ENCODE measurements at places on chromosomes 5 and 9. TPM values are rescaled to one million over a fixed set of nuclear protein-coding genes. Genes with fewer than 3 reads are reported as not detected.

GALNT12 gene
- 11.3 TPM for total RNA-seq

GRCh38 chr5:7869474-7870136 is 657 bp downstream of the MTRR start:
- no peak for DNase-seq
- peaks cover 5% of the 10 kb centered on the region for H3K36me3 ChIP-seq
- peak overlapping the region; percentile 99 for H3K4me3 ChIP-seq
- no peaks in the 10 kb centered on the region for H3K27me3 ChIP-seq
- peak overlapping the region; percentile 98 for H3K27ac ChIP-seq

THBS4 gene
- 0.21 TPM for total RNA-seq

GRCh38 chr5:127685662-127686061 is 17.5 kb upstream of the CCDC192 start:
- H3K36me3 ChIP-seq: no peaks in the 10 kb centered on the region
- no peaks in the 10 kb centered on the region for H3K4me1 ChIP-seq
- no peaks in the 10 kb centered on the region for H3K27me3 ChIP-seq
- H3K27ac ChIP-seq: no peak overlapping the region
- no peak for DNase-seq

DNA sequence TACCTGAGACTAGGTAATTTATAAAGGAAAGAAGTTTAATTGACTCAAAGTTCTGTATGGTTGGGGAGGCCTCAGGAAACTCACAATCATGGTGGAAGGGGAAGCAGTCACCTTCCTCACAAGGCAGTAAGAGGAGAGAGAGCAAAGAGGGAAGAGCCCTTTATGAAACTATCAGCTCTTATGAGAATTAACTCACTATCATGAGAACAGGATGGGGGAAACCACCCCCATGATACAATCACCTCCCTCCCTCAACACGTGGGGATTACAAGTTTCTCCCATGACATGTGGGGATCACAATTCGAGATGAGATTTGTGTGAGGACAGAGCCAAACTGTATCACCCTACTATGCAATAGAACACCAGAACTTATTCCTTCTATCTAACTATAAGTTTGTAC is 27.9 kb downstream of the CD274 start:
- H3K4me3 ChIP-seq: no peak overlapping the region
- no peak overlapping the region for H3K27ac ChIP-seq
- no peaks in the 10 kb centered on the region for H3K27me3 ChIP-seq
- no peaks in the 10 kb centered on the region for H3K4me1 ChIP-seq

TAS2R1 gene
- not detected for total RNA-seq

IL4 gene
- total RNA-seq: not detected

WNT8A gene
- total RNA-seq: not detected

GRCh38 chr9:136211006-136211405 is 6.1 kb upstream of the LHX3 start:
- no peak overlapping the region for H3K27ac ChIP-seq
- no peak overlapping the region for H3K4me3 ChIP-seq
- peaks cover 1% of the 10 kb centered on the region for H3K4me1 ChIP-seq
- DNase-seq: no peak
- no peaks in the 10 kb centered on the region for H3K27me3 ChIP-seq
- H3K36me3 ChIP-seq: peaks cover 6% of the 10 kb centered on the region

DNA sequence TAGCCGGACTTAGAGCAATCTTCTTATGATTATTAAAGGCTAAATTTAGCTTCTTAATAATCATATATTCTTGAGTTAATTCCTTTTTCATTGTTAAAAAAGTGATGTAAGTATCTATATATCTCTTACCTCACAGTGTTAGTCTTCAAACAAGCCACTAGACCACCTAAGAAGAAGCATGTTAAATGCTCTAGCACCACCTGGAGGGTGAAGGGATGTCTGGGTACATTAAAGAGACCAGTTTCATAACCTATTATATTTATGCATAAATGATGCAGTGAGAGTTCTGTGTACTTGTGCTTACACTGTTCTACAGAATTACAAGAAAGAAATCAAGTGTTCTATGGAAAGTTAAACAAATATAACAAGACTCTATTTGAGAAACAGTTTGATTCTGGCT is 55.9 kb upstream of the SLCO6A1 start:
- H3K4me3 ChIP-seq: no peak overlapping the region
- H3K36me3 ChIP-seq: no peaks in the 10 kb centered on the region
- peaks cover 15% of the 10 kb centered on the region for H3K27me3 ChIP-seq

DNA sequence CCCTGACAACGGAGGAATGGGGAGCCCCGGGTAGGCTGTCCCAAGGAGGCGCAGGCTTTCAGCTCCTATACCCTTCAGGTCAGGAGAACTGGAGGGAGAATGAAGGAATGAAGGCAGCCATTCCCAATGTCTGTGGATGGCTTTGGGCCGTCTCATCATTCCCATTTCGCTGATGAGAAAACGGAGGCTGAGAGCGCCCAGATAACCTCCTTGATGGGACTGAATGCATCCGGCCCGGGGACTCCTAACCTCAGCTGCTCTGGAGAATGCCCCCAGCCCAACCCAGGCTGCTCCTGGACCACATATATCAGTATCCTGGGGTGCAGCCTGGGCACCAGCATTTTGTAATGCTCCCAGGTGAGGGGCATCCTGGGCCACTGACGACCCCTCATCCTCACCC is 52.6 kb upstream of the RNU6ATAC start:
- no peak overlapping the region for H3K27ac ChIP-seq
- no peak for DNase-seq
- H3K4me3 ChIP-seq: no peak overlapping the region

CTNND2 gene
- 1.6 TPM for total RNA-seq

SKIC3 gene
- 90.2 TPM for total RNA-seq

- no peak overlapping the region for H3K4me3 ChIP-seq
- H3K27ac ChIP-seq: no peak overlapping the region
- H3K4me1 ChIP-seq: peaks cover 5% of the 10 kb centered on the region
- peaks cover 26% of the 10 kb centered on the region for H3K27me3 ChIP-seq
Observed at GRCh38 chr5:158079097-158079496, 220.2 kb upstream of the CLINT1 start.

DNA sequence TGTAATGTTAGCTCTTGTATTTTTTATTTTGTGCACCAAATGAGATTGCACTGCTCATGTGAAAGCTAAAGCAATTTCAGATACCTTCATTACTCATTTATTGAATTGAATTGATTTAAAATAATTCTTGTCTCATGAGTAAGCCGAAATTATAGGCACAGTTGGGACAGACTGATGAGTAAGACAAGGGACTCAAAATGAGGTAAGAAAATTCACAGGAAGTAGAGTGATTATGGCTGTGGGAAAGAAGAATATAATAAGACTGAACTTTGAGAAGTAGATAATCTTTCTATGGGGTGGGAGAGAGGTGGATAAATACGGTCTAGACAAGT is 51.1 kb downstream of the NUDT12 start:
- no peaks in the 10 kb centered on the region for H3K36me3 ChIP-seq
- no peak overlapping the region for H3K27ac ChIP-seq
- no peak overlapping the region for H3K4me3 ChIP-seq
- no peak for DNase-seq
- no peaks in the 10 kb centered on the region for H3K4me1 ChIP-seq

GRCh38 chr9:128405780-128406171 is 14.9 kb upstream of the CERCAM start:
- no peak overlapping the region for H3K4me3 ChIP-seq
- H3K27ac ChIP-seq: no peak overlapping the region
- DNase-seq: no peak
- H3K4me1 ChIP-seq: peaks cover 2% of the 10 kb centered on the region
- no peaks in the 10 kb centered on the region for H3K36me3 ChIP-seq

All from T-helper 17 cell (primary cell).